ENCODE measurements at places on chromosomes 5 and 9. TPM values are rescaled to one million over a fixed set of nuclear protein-coding genes. Genes with fewer than 3 reads are reported as not detected.

ADCY2 gene
- not detected for total RNA-seq

CD72 gene
- 7.1 TPM for total RNA-seq

DNA sequence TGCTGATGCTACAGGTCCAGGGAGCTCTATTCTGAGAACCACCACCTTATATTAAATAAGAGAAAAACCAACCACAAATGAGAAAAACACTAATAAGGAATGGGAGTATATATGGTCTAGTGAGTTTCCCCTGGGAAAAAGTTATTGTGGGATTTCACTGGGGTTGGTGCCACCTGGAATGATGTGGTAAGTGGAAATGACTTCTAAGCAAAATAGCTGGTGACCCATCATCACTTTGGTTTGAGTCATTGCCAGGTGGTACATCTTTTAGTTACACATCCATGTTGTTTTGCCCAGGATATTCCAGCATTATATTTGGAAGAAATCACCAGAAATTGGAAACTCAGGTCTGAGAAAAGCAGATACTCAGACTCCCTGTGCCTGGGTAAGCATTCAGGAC, 437.3 kb downstream of the DTWD2 start:
- no peak for DNase-seq
- no peak overlapping the region for H3K27ac ChIP-seq
- H3K27me3 ChIP-seq: no peaks in the 10 kb centered on the region
- H3K36me3 ChIP-seq: no peaks in the 10 kb centered on the region
- H3K4me1 ChIP-seq: no peaks in the 10 kb centered on the region
- H3K4me3 ChIP-seq: no peak overlapping the region

GRCh38 chr9:98797491-98797890, 1.1 kb upstream of the ANKS6 start:
- no peak overlapping the region for H3K27ac ChIP-seq
- peaks cover 7% of the 10 kb centered on the region for H3K36me3 ChIP-seq
- H3K4me3 ChIP-seq: peak overlapping the region; percentile 37

DNA sequence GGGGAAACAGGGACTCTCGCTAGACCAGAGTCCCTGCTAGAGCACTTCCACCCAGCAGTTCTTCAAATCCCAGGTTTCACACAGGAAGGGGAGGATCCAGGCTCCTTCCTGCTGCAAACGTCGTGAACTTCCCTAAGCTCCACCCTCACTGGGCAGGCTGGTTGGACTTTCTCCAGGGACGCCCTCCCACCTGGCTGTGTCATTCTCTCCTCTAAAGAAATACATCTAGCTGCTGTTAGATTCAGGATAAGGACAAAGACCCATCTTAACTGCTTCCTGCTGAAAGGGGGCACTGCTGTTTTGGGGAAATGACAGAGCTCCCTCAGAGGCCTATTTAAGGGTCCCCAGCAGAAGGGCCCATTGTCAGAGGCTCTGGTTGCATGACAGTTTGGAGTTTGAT, 230.7 kb downstream of the SEMA6A start:
- H3K36me3 ChIP-seq: no peaks in the 10 kb centered on the region
- no peak overlapping the region for H3K27ac ChIP-seq
- no peak for DNase-seq
- no peak overlapping the region for H3K4me3 ChIP-seq

GRCh38 chr9:70205366-70206020, 53.3 kb upstream of the SMC5 start:
- H3K4me3 ChIP-seq: no peak overlapping the region
- H3K27ac ChIP-seq: no peak overlapping the region
- no peak for DNase-seq
- H3K4me1 ChIP-seq: no peaks in the 10 kb centered on the region
- no peaks in the 10 kb centered on the region for H3K27me3 ChIP-seq

DNA sequence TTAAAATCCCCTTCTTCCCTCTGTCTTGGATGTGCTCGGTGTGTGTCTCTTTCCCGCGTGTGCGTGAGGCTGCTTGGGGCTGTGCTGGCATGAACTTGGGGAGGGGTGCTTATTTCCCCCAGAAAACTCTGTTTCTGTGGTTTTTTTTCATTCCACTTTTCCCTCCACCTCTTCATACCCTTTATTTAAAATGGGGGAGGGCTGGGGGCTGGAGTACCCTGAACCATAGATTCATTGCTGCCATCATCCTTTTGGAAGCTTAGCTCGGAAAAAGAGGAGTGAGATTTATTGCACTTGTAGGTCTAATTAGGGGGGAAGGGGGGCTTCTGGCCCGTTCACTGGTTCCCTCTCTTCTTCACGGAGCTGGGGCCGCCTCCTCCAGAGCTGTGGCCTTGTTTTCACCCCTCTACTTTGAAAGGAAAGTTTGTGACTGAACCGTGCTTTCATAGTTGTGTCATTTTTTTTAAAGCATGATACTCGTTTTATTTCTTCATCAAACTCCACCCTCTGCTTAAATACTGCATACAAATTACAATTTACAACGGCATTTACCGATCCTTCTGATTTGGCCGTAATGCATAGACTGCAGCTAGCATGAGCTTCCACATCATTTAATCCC, 2.9 kb downstream of the NR2F1 start:
- peak overlapping the region; percentile 40 for H3K4me3 ChIP-seq
- no peak for DNase-seq
- H3K36me3 ChIP-seq: peaks cover 7% of the 10 kb centered on the region

DNA sequence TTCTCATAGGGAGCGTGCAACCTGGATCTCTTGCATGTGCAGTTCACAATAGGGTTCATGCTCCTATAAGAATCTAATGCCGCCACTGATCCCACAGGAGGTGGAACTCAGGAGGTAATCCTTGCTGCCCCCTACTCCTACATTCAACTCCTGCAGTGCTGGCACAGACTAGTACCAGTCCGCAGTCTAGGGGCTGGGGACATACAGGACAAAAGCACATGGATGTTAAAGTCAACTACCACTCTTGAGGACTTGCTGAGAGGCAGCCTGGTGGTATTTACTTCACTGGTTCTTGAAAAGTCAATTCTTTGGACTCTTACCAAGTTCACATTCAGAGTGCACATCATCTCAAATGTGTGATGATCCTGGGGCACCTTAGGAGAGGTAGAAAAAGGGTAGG, 33.0 kb downstream of the MTMR12 start:
- H3K36me3 ChIP-seq: peaks cover 41% of the 10 kb centered on the region
- no peak for DNase-seq
- no peak overlapping the region for H3K27ac ChIP-seq
- peaks cover 65% of the 10 kb centered on the region for H3K4me1 ChIP-seq
- no peaks in the 10 kb centered on the region for H3K27me3 ChIP-seq

GNA14 gene
- total RNA-seq: not detected

DNA sequence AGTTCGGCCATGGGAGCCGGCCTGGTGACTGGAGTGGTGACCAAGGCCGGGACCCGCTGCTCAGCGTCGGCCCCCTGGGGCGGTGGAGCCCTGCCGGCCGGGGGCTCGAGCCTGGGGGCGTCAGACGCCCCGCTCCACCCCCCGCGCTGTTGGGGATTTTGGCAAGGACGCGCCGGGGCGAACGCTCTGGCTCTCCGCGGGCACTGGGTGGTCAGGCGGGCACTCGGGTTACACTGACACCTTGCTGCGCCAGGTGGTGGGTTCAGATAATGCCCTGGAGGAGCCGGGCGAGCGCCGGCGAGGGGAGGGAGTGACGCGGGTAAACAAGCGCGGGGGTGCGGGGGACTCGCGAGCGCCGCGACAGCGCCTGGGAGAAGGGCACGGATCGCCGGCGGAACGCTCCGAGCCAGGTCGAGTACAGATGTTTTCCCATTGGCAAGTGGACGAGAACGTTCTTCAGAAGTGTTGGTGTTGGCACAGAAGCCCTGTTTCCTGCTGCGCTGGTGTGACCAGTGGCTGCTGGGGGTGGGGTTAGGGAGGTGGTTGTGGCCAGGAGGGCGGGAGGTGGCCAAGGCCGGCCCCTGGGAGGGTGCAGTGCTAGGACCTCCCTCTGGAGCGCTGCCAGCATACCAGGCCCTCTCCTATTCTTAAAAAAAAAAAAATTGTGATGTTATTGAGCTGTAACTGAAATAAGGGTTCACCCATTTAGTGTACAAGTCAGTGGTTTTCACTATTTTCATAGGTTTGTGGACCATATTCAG, 773 bp downstream of the SQSTM1 start:
- H3K27ac ChIP-seq: peak overlapping the region; percentile 98
- H3K36me3 ChIP-seq: peaks cover 32% of the 10 kb centered on the region
- no peaks in the 10 kb centered on the region for H3K27me3 ChIP-seq
- DNase-seq: peak; percentile 89

GRCh38 chr5:140674211-140674610, 835 bp upstream of the DND1 start:
- peaks cover 58% of the 10 kb centered on the region for H3K36me3 ChIP-seq
- H3K4me1 ChIP-seq: peaks cover 6% of the 10 kb centered on the region
- H3K27me3 ChIP-seq: no peaks in the 10 kb centered on the region
- H3K4me3 ChIP-seq: no peak overlapping the region
- H3K27ac ChIP-seq: no peak overlapping the region
- DNase-seq: no peak

WDR38 gene
- not detected for total RNA-seq

- no peak overlapping the region for H3K27ac ChIP-seq
- DNase-seq: peak; percentile 28
- H3K27me3 ChIP-seq: peaks cover 2% of the 10 kb centered on the region
- H3K4me3 ChIP-seq: no peak overlapping the region
- peaks cover 7% of the 10 kb centered on the region for H3K4me1 ChIP-seq
- no peaks in the 10 kb centered on the region for H3K36me3 ChIP-seq
Observed at GRCh38 chr5:39547553-39548154, 122.9 kb upstream of the DAB2 start.

DNA sequence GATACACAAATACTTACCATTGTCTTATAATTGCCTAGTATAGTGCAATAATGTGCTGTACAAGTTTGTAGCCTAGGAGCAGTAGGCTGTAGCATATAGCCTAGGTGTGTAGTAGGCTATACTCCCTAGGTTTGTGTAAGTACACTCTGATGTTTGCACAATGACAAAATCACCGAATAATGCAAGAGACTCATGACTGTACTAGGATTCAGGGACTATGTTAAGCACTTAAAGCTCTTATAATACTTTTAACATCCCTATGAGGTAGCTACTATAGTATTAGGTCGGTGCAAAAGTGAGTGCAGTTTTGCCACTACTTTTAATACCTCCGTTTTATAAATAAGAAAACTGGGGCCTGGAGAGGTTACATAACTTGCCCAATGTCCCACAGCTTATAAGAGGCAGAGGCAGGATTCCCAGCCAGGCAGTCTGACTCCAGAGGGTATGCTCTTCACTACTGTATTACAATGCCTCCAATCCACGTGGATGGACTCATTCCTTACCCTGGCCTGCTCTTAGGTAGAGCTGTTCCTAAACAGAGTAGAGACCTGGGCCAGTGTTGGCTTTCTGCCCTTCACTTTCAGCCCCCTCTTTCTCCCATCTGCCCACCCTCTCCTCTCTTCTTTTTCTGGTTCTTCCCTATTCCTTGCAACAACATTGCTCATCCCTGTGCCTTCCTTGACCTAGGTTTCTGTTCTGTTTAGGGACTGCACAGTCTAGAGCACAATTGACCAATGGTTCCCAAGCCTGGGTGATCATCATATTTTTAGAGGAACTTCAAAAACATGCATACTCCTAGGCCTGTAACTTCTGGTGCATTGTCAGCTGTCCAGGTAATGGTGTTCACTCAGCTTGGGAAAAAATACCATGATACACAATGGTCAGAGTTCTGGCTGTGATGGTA, 114.0 kb downstream of the CARTPT start:
- H3K36me3 ChIP-seq: no peaks in the 10 kb centered on the region
- H3K4me1 ChIP-seq: peaks cover 4% of the 10 kb centered on the region

- peaks cover 14% of the 10 kb centered on the region for H3K36me3 ChIP-seq
- no peaks in the 10 kb centered on the region for H3K27me3 ChIP-seq
- no peak for DNase-seq
- peaks cover 3% of the 10 kb centered on the region for H3K4me1 ChIP-seq
- H3K4me3 ChIP-seq: no peak overlapping the region
Observed at GRCh38 chr5:1515311-1515920, 8.3 kb downstream of the LPCAT1 start.

PCDHGA6 gene
- not detected for total RNA-seq

DNA sequence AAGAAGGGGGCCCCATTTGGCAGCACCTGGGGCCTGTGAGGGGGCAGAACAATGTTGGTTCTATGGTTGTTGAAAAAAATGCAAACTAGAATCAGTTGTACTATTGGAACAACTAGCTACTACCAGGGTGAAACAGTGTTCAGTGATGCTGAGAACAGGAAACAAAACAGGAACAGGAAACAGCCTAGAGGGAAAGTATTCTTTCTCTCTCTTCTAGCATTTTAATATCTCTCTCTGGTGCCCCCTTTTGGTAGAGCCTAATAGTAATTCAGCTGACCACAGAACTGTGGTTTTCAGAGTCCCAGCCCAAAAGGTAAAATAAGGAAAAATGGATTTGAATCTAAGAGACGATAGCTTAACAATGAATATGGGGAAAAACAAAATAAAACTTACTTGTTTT, 138.0 kb upstream of the KCNN2 start:
- H3K27ac ChIP-seq: no peak overlapping the region
- no peaks in the 10 kb centered on the region for H3K27me3 ChIP-seq
- no peaks in the 10 kb centered on the region for H3K4me1 ChIP-seq
- H3K36me3 ChIP-seq: no peaks in the 10 kb centered on the region

- H3K27ac ChIP-seq: no peak overlapping the region
- no peaks in the 10 kb centered on the region for H3K27me3 ChIP-seq
- no peak for DNase-seq
- no peak overlapping the region for H3K4me3 ChIP-seq
- no peaks in the 10 kb centered on the region for H3K36me3 ChIP-seq
- no peaks in the 10 kb centered on the region for H3K4me1 ChIP-seq
Observed at GRCh38 chr5:162377895-162378294, 310.3 kb downstream of the GABRG2 start.

- no peaks in the 10 kb centered on the region for H3K27me3 ChIP-seq
- H3K27ac ChIP-seq: no peak overlapping the region
- no peaks in the 10 kb centered on the region for H3K4me1 ChIP-seq
- DNase-seq: no peak
Observed at GRCh38 chr5:167743695-167744464, 547.6 kb upstream of the WWC1 start.

GRCh38 chr5:142605611-142606010, 80.3 kb downstream of the FGF1 start:
- H3K27ac ChIP-seq: no peak overlapping the region
- H3K27me3 ChIP-seq: peaks cover 3% of the 10 kb centered on the region
- no peak for DNase-seq
- H3K36me3 ChIP-seq: no peaks in the 10 kb centered on the region
- no peak overlapping the region for H3K4me3 ChIP-seq
